Stimulated activated CD8-positive, alpha-beta memory T cell treated with anti-CD3 and anti-CD28 coated beads, Interleukin-2, amount 100 ng/mL, for 48 hours (primary cell): ENCODE measurements at places on chromosomes 5 and 9.

- DNase-seq: no peak
Observed at GRCh38 chr5:1840071-1840547, 38.9 kb downstream of the NDUFS6 start.

- no peak for DNase-seq
Observed at GRCh38 chr9:134356496-134357470, 30.5 kb downstream of the RXRA start.

DNA sequence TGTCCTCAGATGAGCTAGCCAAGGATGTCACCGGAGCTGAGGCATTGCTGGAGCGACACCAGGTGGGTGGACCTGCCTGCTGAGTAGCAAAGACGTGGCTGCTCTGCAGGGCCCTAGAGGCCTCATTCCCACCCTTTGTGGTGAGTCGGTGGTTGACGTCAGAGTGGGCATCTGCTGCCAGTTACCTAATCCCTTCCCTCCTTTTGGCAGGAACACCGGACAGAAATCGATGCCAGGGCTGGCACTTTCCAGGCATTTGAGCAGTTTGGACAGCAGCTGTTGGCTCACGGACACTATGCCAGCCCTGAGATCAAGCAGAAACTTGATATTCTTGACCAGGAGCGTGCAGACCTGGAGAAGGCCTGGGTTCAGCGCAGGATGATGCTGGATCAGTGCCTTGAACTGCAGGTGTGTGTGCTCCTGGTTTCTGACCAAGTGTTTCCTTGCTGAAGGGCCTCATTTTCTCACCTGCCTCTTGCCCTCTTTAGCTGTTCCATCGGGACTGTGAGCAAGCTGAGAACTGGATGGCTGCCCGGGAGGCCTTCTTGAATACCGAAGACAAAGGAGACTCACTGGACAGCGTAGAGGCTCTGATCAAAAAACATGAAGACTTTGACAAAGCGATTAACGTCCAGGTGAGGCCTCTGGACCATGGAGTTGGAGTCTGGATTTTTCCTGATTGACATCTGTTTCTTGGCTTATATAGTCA is 48.9 kb downstream of the DYNC2I2 start:
- no peak for DNase-seq

DNA sequence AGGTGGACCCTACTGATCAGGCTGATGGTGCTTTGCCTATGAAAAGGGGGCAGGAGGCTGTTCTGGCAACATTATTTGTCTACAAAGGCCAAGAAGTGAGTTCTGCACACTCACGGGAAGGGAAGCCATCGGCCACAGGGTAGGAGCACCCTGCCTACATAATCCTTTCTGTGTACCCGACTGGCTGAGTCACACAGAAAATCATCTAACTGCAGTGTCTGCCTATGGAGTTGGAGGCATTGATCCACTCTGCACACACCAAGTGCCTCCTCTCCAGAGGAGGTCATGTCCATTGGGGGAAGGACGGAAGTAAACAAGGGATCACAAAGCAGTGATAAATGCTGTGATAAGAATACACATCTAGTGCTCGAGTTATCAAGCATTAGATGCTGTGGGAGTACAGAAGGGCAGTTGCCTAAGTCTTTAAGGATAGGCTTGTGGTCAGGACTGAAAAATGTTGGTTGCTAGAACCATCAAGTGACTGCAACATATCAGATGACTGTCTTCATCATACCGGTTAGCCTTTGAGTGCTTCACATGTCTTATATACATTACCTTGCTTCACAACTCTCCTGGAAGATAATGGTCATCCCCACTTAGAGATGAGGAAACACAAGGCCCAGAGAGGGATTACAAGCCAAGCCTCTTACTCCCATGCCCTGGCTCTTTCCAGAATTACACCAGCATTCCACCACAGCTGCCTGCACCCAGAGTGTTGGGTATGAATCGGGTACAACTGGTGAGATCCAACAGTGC is 1.3 kb upstream of the SLC2A8 start:
- DNase-seq: no peak

GRCh38 chr5:174951151-174951780 is 226.9 kb downstream of the MSX2 start:
- DNase-seq: peak; percentile 30

- DNase-seq: no peak
Observed at GRCh38 chr5:6358434-6358820, 19.9 kb downstream of the MED10 start.

- DNase-seq: no peak
Observed at GRCh38 chr9:78130004-78130403, 98.4 kb upstream of the GNAQ start.

GRCh38 chr5:175288048-175288621 is 155.8 kb downstream of the DRD1 start:
- no peak for DNase-seq

DNA sequence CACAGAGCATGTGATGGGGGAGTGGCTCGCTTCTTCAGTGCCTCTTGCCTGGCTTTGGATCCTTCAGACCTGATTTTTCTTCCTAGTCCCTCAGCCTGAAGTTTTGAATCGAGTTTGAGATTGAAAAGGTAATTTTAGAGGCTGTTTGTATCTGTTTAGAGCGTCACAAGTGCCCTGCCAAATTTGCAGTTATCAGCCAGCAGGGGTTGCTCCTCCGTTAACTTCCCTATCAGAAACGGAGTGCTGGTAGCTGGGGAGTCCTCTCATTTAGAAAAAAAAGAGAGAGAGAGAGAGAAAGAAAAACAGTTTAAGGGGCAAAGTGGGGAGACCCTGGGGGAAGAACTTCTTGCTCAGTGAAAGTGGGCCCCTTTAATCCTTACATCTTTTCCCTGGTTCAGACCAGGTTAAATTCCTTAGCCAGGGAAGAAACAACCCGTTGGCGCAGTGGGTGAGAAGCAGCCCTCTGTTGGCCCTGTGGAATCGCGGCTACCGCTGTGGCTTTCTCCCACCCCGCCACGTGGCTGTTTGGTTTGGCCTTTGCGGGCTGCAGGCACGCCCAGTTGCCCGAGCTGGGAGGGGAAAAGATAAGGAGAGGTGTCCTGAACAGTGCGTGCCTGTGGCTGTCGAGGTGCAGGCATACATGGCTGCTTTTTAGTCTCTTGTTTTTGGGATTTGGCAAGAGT is 576.7 kb upstream of the ACO1 start:
- no peak for DNase-seq

DNA sequence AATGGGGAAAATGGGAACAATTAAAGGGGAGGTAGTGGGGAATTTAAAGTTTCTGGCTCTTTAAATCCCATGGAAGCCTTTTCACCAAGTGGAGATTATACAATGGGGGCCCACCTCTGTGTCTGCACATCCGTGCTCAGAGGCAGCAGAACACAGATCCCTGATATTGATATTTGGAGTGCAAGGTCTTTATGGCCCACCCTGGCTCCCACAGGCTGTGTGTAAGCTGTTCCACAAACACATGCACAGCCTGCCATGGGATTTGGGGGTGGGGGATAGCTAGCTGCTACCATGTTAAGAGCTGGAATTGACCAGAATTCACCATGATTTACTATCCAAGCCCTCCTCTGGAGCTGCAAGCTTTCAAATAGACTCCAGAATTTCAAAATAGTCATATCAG is 55.9 kb downstream of the RASGEF1C start:
- no peak for DNase-seq

DNA sequence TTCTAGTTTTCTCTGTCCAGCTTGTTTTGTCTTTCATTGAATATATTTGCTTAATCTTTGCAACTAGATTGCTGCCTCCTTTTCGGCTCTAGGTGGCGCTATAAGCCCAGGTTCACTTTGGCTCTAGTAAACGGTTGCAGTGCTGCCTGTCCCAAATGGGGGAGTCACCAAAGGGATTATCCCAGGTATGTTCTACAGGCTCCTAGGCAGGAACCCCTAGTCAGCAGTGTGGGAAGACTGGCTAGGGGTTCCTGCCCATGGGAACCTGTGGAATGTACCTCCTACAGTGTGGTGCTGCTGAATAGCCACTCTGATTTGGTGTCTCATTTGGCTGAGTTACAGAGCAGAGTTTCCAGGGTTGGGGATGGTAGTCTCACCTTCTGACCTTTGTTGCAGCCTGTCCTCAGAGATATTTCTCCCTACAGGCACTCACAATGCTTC is 85.2 kb downstream of the ARSB start:
- no peak for DNase-seq

DNA sequence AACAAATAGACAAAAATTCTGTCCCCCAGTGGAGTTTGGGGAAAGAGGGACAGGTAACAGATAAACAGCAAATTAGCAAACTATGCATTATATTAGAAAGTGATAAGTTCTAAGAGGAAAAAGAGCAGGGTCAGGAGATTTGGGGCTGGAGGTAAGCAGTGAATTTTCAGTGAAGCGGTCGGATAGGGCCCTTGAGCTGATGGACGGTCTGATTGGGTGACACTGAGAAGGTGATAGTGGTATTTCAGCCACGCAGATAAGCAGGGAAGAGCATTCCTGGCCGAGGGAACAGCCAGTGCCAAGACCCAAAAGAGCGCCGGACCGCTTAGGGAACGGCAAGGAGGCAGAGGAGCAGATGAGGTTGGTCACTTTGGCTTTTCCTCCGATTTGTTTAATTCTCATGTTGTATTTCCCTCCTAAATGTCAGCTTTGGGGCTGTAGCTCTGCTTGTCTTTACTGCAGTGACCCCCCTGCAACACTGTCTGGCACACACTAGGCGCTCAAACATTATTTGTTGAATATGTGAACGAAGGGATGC is 1.1 kb upstream of the PTPN3 start:
- no peak for DNase-seq

GRCh38 chr9:91818225-91818585 is 131.8 kb downstream of the ROR2 start:
- DNase-seq: no peak

GRCh38 chr9:124761710-124762109 is 9.4 kb downstream of the NR6A1 start:
- DNase-seq: no peak

- no peak for DNase-seq
Observed at GRCh38 chr5:176373100-176373818, 8.0 kb downstream of the ARL10 start.

GRCh38 chr5:128684961-128685360 is 146.9 kb upstream of the FBN2 start:
- no peak for DNase-seq
